ENCODE measurements at places on chromosomes 7 and 10.
A peak's percentile ranks its signal among the peaks of the same experiment; 100 is the strongest.

DNA sequence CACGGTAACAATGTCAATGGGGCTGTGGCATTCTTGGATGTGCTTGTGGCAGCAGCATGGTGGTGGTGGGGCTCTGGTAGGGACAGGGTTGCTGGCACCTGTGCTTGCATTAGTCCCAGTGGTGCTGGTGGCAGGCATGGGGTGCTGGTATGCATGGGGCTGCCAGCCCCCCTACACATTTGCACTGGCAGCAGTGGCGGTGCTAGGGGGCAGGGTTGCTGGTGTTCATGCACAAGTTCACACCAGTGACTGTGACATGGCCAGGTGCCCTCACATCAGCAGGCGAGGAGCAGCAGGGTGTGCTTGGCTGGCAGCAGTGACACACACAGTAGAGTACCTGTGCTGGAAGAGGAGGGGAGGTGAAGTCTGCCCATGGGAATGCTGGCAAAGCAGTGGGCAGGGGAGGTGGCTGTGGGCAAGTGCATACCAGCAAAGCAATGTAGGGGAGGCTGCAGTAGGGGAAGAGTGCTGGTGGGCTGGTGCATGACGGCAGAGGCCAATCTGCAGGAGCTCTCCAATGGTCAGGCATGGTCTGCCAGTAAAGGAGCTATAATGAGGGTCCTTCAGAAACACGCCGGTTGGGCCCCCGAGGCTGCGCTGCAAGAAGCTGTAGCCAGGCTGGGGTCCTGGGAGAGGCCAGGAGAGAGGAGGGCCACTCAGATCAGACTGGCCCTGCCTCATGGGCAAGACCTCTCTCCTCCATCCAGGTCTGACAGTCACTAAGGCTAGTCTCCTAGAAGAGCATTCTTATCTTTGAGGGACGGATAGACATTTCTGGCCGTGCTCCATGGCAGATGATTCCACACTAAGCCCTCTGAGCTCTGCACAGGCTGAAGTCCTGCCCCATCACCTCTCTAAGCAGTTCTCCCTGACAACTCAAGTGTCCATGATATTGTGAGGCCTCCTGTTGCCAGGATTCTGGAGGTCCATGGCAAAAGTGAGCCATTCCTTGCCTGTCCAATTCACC is 406.4 kb downstream of the SEMA3D start:
- DNase-seq, result no peak

GRCh38 chr7:31423994-31424393 is 83.5 kb upstream of the NEUROD6 start:
- DNase-seq, result no peak

- DNase-seq, result no peak
Measured at GRCh38 chr7:94618126-94618525, 37.8 kb downstream of the SGCE start.

GRCh38 chr7:107384025-107384424 is 85.8 kb upstream of the GPR22 start:
- DNase-seq, result peak; percentile 5

DNA sequence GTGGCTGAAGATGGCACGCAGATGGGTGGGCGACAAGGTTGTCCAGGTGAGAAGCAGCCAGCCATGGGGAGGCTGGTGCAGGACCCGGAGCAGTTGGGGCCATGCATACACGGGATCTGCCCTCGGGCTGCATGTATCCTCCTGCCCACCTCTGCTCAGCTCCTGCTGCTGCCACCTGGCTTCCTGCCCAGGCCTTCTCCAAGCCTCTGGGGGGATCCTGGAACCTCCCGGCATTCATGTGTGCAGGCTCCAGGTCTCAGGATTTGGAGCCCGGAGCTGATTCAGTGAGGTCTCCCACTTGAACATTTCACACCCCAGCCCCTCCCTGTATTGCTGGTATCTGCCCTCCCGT is 27.0 kb downstream of the PDGFA start:
- DNase-seq, result no peak

DNA sequence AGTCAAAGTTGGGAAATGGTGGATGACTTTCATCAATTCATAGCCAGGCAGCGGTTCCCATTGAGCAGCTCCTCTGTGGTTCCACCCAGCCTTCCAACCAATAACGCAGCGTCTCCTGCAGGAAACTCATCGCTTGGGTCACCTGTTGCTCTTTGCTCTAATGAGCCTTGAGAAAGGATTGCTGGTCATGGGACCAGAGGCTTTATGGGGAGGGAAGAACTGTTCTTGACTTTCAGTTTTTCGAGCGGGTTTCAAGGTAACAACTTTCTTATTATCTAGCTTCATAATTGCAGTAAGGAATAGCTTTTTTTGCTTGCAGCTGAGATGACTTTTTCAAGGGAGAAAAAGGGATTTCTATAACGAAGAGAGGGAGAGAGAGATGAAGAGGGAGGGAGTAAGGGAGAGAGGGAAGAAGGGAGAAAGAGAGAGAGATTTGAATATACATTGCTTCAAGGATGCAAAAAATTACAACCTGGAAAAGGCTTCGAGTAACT is 405 bp upstream of the ENTPD1 start:
- DNase-seq, result no peak

DNA sequence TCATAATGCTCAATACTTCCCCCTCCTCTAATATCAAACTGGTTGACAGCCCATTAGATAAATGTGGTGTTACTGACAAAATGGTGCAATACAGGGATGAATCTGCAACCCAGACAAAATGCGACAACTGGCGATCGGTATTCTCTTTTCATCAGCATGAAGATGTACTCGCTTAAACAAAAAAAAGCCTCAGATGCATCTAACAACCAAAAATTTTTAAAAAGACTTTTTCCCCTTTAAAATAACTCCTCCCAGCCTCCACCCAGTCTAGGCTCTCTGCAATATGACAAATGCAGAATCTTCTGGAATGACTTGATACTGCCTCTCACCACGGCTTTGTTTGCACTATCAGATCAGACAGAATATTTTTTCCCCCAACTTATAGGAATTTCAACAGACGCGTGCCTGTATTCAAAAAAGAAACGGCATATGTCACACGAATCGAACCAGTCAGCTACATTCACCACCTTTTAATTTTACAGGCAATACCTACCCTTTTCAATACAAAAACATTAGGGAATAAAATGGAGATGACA is 1.2 kb downstream of the YWHAG start:
- DNase-seq, result no peak

DNA sequence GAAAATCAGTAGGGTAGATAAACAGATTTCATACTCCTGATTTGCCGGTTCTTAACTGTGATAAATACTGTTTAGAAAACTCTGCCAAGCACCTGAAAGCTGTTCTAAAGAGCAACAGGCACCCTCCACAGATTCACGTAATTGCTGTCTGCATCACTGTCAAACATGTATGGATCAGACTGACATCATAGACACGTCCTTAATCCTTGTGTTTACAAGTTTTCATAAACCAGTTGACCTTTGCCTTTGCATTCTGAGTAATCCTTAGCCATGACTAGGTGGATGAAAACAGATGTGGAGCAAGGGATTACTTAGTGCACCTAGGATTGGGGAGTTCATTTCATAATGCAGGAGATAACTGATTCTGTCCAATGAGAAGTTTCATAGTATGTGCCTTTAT is 41.6 kb downstream of the SLC39A12 start:
- DNase-seq, result no peak

- no peak for DNase-seq
Measured at GRCh38 chr10:46525177-46525823, 31.2 kb downstream of the GPRIN2 start.

- DNase-seq, result no peak
Measured at GRCh38 chr10:86001521-86001920, 365.1 kb downstream of the GRID1 start.

DNA sequence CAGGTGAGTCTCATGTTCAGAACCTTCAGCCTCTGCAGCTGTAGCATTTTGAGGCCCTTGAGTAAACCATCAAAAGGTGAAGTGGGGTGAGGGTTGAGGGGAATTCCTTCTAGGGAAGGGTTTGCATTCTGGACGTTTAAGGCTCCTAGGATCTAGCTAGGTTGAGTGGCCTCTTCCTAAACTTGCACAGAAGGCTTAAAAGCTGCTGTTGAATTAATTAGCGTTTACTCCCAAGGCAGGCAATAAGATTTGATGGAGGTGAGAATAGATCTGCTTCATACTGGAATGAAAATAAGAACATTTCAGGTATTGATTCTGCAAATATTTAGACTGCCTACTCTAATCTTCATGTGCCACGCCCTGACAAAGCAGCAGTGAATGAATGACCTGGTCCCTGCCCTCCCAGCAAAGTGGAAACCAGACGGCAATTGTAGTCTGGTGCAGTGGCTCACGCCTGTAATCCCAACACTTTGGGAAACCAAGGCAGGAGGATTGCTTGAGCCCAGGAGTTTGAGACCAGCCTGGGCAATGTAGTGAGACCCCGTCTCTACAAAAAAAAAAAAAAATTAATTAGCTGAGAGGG is 11.4 kb upstream of the KPNA7 start:
- DNase-seq, result no peak

- no peak for DNase-seq
Measured at GRCh38 chr10:63374991-63375390, 90.8 kb downstream of the JMJD1C start.

DNA sequence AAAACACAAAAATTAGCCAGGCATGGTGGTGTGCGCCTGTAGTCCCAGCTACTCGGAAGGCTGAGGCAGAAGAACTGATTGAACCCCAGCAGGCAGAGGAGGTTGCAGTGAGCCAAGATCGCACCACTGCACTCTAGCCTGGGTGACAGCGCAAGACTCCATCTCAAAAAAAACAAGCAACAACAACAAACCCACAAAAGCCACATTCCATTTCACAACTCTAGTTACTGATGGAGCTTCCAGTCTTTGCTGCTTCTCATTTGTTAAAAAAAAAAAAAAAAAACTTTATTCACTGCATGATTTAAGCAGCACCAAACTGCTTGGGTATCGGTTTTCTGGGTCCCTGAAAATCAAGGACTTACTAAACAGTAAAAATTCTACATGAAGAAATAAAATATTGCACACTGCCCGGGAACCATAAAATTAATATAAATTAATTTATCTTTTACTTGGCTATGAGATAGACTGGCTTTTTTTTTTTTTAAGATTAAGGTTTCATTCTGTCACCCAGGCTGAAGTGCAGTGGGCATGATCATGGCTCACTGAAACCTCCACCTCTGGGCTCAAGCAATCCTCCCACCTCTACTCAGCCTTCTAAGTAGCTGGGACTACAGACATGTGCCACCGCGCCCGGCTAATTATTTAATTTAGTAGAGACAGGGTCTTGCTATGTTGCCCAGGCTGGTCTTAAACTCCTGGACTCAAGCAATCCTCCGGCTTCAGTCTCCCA is 42.0 kb downstream of the SRPK2 start:
- no peak for DNase-seq

DNA sequence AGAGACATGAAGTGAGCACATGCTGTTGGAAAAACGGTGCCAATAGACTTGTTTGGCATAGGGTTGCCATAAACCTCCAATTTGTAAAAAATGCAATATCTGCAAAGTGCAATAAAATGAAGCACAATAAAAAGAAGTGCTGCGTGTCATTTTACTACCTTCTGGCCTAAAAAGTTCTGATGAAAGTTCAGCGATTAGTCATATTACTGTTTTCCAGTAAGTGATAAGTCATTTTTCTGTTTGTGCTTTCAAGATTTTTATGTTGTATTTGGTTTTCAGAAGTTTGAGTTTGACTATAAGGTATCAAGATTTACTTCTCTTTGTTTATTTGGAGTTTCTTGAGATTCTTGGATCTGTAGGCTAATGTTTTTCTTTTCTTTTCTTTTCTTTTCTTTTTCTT is 16.8 kb downstream of the AOAH start:
- no peak for DNase-seq

GRCh38 chr7:130515315-130516040 is 23.6 kb downstream of the MEST start:
- DNase-seq, result no peak

GRCh38 chr7:19364950-19365349 is 219.7 kb upstream of the FERD3L start:
- no peak for DNase-seq

DNA sequence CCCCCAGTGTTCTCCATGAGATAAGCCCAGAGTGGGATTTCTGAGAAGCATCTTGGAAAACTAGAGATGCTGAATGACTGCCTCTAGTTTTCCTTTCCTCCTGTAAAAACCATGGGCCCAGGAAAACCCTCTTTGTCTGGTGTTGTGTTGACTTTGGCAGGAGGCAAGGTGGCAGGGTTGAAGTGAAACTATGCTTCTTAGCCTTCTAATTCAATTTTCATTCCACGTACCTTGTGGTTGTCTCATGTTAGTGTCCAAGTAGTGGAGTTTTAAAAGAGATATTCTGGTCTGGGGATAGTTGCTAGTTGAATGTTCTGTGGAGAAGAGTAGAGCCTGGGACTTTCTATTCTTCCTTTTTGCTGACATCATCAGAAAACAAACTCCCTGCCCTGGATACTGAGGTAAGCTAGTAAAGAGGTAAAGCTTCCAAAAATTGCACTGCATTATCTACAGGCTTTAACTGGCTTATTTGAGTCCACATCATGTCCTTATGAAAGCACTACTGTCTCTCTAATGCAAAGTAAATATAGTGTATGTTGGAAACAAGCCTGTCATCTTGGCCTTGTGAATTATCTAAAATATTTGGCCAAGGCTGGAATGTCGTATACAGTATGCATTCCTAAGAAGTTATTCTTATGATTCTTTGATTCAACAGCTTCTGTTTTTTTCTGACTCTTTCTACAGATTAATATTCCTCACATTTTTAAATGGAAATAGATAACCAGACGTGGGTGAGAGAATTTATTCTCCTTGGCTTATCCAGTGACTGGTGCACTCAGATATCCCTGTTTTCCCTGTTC is at the start of gene OR2F2:
Gene OR2F2, plus strand, starts transcription at position 708 of the 800 bp plus-strand sequence. Its CDS starts 0 bp downstream, at position 708.
- DNase-seq, result no peak

DNA sequence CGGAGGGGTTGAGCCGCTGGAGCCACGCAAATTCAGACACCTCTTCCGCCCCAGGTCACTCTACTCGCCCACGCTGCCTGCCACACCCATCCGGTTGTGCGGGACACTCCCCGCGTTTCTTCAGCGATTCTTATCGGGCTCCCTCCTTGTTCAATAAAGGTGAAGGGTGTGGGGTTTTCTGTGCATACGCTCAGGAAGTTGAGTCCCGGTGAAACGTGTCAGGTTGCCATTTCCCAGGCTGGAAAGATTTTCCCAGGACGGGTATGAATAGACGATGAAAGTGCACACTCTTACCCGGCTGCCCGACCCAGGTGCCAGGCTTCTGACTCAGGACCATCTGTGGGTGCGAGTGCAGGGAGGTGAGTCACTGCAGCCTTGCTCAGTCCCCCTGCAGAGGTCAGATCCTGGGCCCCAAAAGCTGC is 22.0 kb downstream of the KLF6 start:
- DNase-seq, result no peak

DNA sequence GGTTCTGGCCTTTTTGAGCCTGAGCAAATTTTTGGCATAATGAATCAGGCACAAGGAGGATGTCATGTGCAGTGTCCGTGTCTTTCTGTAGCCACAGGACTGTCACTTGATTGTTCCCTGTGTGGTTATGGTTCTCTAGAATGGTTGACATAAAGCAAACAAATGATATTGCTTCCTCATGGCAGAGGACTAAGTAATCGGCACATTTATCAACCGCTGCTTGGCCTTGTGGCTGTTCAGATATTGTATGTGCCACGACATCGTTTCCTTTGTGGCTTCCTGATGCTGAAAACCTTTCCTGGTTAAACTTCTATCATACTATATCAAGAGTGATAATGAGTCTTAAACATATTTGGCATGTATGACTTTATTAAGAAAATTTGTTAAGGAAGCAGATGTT is 598.8 kb downstream of the SUGCT start:
- DNase-seq, result no peak

GRCh38 chr10:119526621-119527592 is 15.6 kb downstream of the RGS10 start:
- no peak for DNase-seq

- no peak for DNase-seq
Measured at GRCh38 chr7:14596421-14596820, 306.1 kb downstream of the DGKB start.
